ENCODE measurements at places on chromosomes 5 and 9. TPM values are rescaled to one million over a fixed set of nuclear protein-coding genes. Genes with fewer than 3 reads are reported as not detected.

Gene SOHLH1
- total RNA-seq: not detected

Gene LTC4S
- total RNA-seq: 0.61 TPM

Gene CENPK
- total RNA-seq: 34.9 TPM

Gene CA9
- 0.46 TPM for total RNA-seq

Gene CD72
- total RNA-seq: 1.8 TPM

Gene TMEM245
- 19.0 TPM for total RNA-seq

Gene CD14
- 0.43 TPM for total RNA-seq

Gene PCSK5
- 1.0 TPM for total RNA-seq

Gene PDE6A
- total RNA-seq: not detected

Gene STKLD1
- 0.16 TPM for total RNA-seq

- DNase-seq: no peak
Measured at GRCh38 chr9:132997591-132997990, 19.1 kb downstream of the GFI1B start.

GRCh38 chr5:163460562-163461171 is at the start of gene HMMR:
Gene HMMR (plus strand): TSS chr5:163460632. CDS start chr5:163460693, 61 bp downstream.
- no peak for DNase-seq

- no peak for DNase-seq
Measured at GRCh38 chr5:143239882-143240518, 163.5 kb downstream of the NR3C1 start.

- DNase-seq: no peak
Measured at GRCh38 chr9:350384-350783, 135.7 kb downstream of the DOCK8 start.

DNA sequence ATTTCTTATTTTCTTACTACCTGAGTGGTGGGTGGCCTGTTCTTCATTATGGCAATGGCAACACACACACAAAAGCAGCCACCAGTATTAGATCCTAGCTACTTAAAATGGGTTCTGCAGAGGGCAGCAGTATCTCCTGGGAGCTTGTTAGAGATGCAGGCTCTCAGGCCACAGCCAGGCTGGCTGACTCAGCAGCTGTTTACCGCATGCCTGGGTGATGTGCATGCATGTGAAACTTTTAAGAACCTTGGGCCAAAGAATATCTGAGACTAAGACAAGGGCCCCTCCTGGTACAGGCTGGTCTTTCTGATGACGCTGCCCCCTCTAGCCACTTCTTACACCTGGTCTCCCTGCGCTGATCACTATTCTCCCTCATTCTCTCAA is 399.0 kb downstream of the MED10 start:
- no peak for DNase-seq

DNA sequence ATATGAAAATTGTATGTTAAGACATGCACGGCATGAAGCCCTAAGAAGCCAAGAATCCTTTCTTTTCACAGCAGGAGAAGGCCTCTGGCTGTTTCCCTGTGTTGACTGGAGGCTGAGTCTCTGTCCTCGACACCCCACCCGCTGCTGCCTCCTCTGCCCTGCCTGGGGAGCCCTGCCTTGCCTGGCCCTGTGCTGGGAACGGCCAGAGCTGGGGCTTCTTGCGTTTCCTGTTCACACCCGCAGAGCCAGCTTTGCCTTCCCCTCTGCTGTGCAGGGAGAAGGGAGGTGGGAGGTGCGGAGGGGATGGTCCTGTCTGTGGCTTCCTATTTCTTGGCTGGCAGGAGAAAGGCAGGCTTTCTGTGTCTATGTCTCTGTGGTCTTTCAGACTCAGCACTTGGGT is 6.9 kb upstream of the GMCL2 start:
- no peak for DNase-seq

GRCh38 chr9:120928015-120928482 is 1.5 kb upstream of the TRAF1 start:
- DNase-seq: no peak

GRCh38 chr5:133203317-133204305 is 151.8 kb downstream of the HSPA4 start:
- no peak for DNase-seq

DNA sequence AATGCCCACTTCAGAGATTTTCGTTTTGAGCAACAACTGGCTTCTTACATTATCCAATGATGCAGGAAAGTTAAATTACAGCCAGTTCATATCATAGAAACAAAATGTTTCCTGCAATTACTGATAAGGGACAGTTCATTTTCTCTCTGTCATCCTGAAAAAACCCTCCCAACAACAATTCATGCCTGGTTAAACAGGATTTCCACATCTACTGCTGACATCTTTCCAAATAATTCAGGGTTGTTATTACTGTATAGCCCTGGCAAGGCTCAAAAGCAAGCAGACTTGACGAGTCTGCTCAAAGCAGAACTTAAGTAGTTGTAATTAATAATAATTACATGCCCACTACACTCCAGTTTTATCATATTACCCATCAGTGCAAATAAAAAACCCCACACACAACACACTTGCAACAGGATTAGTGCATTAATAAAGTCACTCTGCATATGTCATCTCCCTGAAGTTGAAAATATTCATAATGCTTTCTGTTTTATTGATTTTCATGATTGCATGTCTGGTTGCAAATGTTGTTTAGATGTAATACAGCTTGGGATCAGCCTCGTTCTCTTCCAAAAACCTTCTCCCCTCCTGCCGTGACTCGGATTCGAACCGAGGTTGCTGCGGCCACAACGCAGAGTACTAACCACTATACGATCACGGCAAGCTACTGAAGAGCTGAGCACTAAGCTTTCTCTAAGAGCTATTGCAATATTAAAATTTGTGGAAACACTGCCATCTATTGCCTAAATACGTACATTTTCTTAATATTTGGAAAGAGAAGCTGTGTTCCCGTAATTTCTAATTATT is 119.6 kb upstream of the NFIB start:
- no peak for DNase-seq

DNA sequence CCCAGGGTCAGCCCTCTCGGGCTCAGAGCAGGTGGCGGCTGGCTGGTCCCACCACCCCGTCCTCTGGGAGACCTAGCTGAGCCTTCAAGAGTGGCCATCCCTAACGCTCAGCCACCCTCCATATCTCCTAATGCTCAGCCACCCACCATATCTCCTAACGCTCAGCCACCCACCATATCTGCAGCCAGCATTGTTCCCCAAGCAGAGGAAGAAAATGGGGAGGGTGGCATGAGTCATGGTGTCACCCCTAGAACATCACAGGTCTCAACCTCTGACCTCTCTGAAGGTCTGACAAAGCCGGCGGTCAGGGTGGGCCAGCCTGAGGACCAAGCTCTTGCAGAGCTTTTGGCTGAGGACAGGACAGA is 14.7 kb downstream of the LHX3 start:
- no peak for DNase-seq

DNA sequence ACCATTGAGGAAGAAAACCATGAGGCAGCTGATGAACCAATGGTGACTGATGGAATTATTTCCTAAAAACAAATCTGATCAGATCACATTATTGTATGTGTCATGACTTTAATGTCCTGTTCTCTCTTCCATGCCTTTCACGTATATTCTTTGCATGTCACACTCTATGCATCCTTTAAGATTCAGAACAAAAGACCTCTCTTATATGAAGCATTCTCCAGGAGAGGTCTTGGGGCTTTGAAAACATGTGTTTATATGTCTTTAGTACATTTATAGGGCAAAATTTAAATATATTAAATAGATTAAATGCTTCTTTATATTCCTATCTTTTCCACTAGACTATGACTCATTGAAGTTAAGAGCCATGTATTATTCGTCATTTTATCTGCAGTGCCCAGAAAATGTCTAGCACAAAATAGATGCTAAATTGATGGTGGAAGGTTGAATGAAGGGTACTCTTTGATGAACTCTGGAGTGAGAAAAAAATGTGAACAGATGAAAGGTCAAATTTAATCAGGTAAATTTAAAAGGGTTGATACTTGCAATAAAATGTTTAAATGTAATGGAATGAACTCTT is 196.3 kb downstream of the PSAT1 start:
- DNase-seq: no peak

DNA sequence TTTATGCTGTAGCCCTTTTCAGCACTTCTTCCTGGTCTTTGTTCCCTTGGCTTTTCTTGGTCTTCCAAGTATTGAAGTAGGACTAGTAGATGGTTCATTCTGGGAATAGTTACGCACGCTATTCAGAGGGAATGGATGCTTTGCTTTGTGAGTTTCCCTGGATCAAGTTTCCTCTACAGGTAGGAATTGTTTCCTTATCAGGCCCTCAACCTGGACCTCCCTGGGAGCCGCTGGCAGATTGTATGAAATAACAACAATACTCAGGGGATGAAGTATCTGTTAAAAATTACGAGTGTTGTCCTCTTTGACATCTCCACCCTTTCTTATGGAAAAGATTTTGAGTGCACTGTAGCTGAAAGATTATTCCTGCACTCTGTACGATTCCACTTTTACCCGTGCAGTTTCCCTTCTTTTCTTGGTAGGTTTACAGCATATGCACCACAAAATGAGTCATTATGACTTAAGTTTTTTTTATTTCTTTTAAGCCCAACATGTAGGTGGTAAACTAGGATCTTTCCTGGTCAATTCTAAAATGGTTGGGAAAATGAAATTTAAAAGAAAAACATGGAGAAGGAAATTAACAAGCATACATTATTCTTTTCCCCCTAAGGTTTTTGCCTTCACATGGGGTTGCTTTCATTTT is 57.9 kb downstream of the ARHGAP26 start:
- no peak for DNase-seq

DNA sequence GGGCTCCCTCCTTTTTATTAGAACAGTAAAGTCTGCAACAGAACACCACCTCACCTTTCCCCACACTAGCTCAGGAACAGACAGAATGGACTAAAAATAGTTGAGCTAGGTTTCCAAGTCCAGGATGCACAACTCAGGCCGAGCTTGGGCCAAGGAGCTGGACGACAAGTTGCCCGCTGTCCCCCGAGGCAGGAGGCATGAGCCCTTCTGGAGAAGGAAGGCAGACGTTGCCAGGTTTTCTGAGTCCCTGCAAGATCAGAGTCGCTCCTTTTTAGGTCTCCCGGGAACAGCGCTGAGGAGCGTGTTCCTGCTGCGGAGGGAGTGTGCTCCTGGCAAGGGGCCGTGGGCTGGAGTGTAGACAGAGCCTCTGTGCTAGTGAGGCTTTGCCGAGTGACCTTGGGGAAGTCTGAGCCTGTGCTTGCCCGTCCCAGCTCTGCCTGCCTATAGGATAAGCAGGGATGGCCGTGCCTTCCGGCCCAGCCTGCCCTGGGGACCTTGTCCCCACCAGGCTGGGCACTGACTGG is 121.6 kb downstream of the WNK2 start:
- DNase-seq: no peak

- DNase-seq: no peak
Measured at GRCh38 chr9:93261735-93262523, 78.0 kb downstream of the WNK2 start.

GRCh38 chr5:1214936-1215220 is 10.3 kb upstream of the SLC6A18 start:
- no peak for DNase-seq

GRCh38 chr9:109886041-109886440 is 106.0 kb downstream of the PALM2AKAP2 start:
- no peak for DNase-seq

GRCh38 chr9:121707477-121708424 is 56.3 kb downstream of the DAB2IP start:
- no peak for DNase-seq

- DNase-seq: no peak
Measured at GRCh38 chr5:54644226-54644625, 126.7 kb downstream of the SNX18 start.

- DNase-seq: no peak
Measured at GRCh38 chr5:113293975-113294310, 140.8 kb downstream of the TSSK1B start.

DNA sequence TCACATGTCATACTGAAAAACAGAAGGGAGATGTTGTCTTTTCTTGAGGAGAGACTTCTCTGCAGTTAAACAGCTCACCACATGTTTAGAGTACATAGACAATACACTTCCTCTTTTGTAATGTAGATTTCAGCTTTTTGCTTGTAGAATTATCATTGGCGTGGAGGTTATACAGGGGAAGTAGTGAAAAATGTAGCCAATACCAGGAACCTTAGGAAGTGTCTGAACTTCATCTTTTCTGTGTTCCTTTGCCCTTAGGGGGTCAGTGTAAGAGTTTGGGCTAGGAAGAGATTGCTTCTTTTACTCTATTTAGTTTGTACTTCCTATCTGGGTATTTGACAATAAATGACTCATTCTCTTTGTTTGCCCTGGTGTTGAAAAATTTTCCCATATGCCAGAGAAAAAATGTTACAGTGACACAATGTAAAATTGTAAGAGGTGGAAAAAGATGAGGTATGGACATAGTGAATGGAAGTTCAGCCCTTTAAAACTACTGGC is 21.0 kb upstream of the CDKN2B start:
- no peak for DNase-seq

Measured in activated T-cell treated with anti-CD3 and anti-CD28 coated beads, Interleukin-2, amount 50 U/mL, for 4 hours (primary cell).